Mucosa of descending colon (tissue), 3 donors: ENCODE measurements at places on chromosomes 1 and 21. TPM values are rescaled to one million over a fixed set of nuclear protein-coding genes. Genes with fewer than 3 reads are reported as not detected.

DNA sequence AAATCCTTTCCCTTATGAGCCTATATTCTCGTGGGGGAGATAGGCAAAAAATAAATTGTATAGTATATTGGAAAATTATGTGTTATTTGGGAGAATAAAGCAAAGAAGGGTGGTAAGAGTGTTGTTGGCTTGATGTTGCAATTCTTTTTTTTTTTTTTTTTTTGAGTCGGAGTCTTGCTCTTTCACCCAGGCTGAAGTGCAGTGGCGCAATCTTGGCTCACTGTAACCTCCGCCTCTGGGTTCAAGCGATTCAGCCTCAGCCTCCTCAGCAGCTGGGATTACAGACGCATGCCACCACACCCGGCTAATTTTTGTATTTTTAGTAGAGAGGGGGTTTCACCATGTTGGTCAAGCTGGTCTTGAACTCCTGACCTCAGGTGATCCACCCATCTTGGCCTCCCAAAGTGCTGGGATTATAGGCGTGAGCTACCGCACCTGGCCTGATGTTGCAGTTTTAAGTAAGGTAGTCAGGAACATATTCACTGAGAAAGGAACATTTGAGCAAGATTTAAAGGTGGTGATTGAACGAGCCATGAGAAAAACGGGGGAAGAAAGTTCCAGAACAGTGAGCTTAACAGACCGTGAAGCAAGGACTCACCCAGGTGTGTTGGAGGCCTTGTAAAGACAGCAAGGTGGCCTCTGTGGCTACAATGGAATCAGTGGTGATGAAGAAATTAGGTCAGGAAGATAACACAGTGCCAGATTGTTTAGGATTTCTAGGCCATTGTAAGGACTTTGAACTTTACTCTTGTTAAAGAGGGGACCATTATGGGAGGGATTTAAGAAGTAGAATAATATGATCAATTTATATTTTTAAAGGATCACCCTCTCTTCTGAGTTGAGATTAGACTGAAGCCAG, 45.8 kb downstream of the RPRD2 start:
- no peak for DNase-seq

GRCh38 chr21:41501919-41502318, 6.0 kb downstream of the TMPRSS2 start:
- no peak for DNase-seq

- no peak for DNase-seq
These were observed 1.2 kb upstream of the DHCR24 start for GRCh38 chr1:54888080-54888733.

GRCh38 chr1:107277022-107277421, 136.2 kb downstream of the NTNG1 start:
- no peak for DNase-seq

DNA sequence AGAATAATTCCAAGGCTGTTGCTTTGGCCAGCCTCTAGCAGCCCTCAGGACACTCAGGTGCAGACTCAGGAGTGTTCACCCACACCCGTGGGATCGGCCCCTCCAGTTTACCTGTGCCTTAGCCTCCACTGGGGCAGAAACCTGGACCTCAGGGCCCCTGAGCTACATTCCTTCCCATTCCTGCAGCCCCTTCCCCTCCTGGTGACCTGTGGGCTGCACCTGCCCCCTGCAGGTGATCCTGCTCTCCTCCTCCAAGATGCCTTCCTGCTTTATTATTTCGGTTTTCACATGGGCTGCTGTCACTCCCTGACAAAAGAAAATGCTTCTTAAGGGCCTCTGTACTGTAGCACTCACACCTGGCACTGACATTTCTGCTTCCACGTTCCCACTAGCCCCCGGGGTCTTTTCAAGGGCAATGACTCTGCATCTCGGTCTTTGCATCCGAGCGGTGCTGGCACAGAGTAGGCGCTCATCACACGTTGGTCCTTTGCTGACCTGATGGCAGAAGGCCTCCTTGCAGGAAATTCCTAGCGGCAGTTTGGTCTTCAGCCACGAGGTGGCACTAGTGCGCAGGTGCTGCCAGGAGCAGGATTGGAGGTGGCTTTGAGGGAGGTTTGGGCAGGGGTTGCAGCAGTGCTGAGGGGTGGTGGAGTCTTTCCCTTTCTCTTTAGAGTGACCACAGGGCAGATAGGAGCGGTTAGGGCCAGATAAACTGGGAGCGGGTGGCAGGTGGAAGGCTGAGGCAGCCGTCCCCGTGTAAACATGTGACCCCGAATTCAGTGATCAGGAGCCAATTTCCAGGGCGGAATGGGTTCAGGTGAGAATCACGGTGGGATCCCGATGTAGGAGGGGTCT, 25.3 kb upstream of the ETV3 start:
- peak; percentile 84 for DNase-seq

DNA sequence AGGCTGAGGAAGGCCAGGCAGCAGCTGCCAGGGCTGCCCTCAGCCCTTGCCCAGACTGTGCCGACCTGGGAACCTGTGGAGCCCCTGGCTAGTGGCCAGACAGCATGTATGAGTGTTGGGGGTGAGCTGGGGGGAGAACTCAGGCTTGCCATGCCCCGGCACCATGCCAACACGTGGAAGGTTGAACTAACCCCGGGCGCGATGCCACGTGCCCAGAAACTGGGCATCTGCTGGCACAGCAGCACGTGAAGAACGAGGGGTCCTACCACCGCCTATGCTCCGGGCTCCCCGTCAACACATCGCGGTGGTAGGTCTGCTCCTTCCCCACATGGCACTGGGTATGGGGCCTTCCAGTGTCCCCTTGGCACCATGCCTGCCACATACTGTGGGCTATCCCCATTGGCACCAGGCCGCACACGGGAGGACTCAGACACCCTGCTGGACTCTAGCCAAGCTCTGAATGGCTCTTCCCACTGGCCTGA, 68.7 kb downstream of the CASZ1 start:
- no peak for DNase-seq

DNA sequence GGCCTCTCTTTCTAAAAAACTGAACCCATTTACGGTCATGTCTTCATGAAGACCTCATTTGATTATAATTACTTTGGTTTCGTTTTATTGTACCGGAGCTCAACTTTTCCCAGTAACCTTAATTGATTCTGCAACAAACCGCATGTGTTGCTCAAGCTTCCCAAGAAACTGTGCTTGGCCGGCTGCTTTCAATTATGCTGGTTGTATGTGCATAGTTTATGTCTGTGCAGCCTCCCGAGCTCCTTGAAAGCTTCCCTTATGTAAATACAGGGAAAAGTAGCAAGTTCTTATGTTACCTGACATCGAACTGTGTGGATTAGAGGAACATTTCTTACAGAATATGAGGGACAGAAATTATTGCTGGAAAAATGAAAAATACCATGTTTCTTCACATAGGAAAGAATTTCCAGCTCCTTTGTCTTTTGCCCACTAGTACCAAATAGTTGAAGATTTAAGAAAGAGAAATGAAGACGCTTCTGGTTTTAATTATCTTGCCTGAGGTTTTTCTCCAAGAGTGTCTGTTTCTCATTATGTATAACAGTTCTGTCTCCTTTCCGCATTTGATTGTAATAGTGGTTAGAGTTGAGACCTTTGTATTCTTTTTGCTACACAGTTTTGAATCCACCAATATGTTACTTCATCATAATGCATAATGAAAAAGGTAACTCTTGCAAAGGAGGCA, 2.1 kb downstream of the VCAM1 start:
- peak; percentile 23 for DNase-seq

- DNase-seq = no peak
These were observed 144.3 kb upstream of the KCNE2 start for GRCh38 chr21:34219334-34220060.

- DNase-seq = no peak
These were observed 33.6 kb downstream of the CD55 start for GRCh38 chr1:207355060-207355459.

DNA sequence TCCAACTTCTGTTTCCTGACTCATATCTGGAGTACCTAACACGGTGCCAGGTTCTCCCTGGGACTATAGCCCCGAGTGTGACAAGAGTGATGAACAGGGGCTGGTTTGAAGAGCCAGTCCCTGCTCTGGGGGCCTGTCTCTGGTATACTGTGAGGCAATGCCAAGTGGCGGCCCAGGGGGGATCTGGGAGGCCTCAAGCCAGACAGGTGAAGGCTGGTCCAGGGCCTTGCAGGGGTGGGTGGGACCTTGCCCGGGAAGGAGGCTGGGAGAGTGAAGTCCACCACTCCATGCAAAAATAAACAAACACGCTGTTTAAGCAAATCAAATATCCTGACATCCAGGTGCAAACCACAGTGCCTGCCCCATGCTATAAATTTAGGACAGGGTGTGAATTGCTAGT, 6.8 kb upstream of the PLXNA2 start:
- DNase-seq = no peak

GRCh38 chr1:96918406-96918805, 196.8 kb downstream of the PTBP2 start:
- no peak for DNase-seq

GRCh38 chr1:155681776-155682175, 6.8 kb downstream of the YY1AP1 start:
- no peak for DNase-seq

- no peak for DNase-seq
These were observed 8.9 kb downstream of the ADAR start for GRCh38 chr1:154598871-154599635.

DNA sequence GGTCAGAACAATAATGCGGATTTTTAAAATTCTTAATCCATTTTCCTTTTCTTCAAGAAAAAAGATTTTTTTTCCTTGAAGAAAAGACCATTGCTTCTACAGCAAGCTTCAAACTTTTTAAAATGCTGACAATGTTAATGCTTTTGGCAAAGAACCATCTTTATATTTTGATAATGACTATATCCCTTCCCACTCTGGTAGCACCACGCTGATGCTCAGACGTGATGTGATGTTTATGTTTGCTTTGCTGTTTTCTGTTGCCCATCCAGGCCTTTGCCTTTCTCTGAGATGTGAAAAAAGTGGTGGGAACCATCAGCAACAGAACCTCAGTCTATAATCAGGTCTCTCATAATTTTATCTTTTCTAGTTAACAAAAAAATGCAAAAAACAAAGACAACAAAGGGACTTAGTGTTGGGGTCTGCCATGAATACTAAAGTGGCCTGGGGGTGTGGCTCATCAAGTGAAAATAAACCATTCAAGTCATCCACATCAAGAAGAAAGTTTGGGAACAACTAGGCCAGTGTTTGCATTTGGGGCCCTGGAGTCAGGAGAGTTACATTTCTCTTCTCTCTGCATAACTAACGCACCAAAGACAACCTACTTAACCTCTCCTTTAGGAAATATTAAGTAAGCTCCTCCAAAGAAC, 244.6 kb upstream of the DMRTA2 start:
- no peak for DNase-seq

DNA sequence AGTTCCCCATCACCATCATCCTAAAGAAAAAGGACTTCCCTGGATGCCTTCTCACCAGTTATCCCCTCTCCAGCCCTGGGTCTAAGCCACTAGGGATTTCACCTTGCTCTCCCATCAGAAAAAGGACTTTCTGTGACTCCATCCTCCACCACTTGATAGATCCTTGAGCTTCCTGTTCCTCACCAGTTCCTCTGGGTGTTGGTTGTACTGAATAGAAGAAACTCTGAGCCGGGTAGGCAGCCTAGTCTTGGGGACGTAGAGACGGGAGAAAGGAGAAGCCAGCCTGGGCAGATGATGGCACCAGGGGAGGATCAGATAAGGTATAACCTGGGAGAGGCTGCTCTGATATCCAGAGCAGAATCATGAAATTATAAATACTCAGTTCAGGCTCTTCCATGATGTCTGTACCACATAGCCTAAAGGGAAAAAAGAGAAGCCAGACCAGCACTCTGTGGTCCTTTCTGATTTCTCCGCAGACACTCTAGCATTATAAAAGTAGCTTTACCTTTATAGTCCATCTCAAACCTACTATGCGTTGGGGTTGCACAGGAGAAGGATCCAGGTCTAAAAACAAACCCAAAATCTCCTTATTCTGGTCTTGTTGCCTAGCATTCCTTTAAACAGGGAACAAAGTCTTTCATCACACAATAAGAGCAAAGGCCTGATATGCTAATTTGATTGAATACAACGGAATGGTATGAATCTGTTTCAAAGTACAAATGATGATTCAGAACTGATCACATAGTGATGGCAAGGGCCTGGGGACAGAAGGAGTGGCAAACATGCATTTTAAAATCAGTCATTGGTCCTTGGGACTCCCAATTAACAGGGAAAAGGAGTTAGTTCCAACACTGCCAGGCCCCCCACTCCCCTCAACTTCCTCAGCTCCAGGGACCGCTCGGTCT, 1.2 kb upstream of the CD34 start:
- DNase-seq = no peak

DNA sequence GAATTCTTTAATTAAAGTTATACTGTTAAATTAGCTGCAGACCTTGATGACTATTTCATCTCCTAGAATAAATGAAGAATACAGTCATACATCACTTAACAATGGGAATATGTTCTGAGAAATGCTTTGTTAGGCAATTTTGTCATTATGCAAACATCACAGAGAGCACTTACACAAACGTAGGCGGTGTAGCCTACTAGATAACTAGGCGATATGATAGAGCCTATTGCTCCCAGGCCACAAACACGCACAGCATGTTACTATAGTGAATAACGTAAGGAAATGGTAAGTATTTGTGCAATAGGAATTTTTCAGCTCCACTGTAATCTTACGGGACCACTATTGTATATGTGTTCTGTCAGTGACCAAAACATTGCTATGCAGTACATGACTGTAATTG, 37.6 kb upstream of the DESI2 start:
- DNase-seq = no peak

- peak; percentile 98 for DNase-seq
These were observed at the start of gene SELENBP1 for GRCh38 chr1:151372058-151372934. SELENBP1 (minus strand) TSS chr1:151372705; CDS start chr1:151372641, 64 bp downstream.

GRCh38 chr1:202081992-202082391, 40.7 kb upstream of the GPR37L1 start:
- DNase-seq = no peak

GRCh38 chr1:74463333-74463988, 49.0 kb downstream of the LRRC53 start:
- DNase-seq = no peak

GRCh38 chr1:95207223-95207935, 26.6 kb upstream of the RWDD3 start:
- DNase-seq = no peak

ILDR2 gene
- total RNA-seq = 7.3 TPM

SERTAD4 gene
- 6.0 TPM for total RNA-seq

CELA2B gene
- not detected for total RNA-seq

MROH7 gene
- 39.0 TPM for total RNA-seq

DEPDC1 gene
- total RNA-seq = 1.9 TPM

KIF26B gene
- 0.39 TPM for total RNA-seq

PIGR gene
- 9,452 TPM for total RNA-seq

FAM72C gene
- total RNA-seq = not detected

PIGV gene
- 16.5 TPM for total RNA-seq

SAMD13 gene
- 21.0 TPM for total RNA-seq

FOXE3 gene
- 0.23 TPM for total RNA-seq

SGIP1 gene
- total RNA-seq = 0.93 TPM

TMCC2 gene
- total RNA-seq = 0.27 TPM

SYNC gene
- 19.2 TPM for total RNA-seq
